Activated CD8-positive, alpha-beta T cell treated with anti-CD3 and anti-CD28 coated beads for 36 hours (primary cell): ENCODE measurements at places on chromosomes 5 and 9.

DNA sequence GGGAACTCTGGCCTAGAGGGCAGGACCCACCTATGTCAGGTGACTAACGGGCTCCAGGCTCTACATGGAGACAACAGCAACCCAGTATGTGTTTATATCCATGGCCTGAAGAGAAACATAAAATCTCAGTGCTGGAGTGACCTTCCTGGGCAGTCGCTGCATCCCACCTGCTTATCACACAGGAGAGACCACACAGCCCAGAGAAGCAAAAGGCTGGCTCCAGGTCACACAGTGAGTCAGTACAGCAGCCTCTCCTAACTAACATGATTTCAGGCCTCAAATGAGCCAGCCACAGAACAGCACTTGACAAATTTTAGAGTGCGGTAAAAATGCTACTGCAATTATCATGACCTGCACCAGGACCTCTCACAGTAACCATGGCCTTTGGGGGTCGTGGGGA, 54.0 kb upstream of the TGFBR1 start:
- no peak for DNase-seq

DNA sequence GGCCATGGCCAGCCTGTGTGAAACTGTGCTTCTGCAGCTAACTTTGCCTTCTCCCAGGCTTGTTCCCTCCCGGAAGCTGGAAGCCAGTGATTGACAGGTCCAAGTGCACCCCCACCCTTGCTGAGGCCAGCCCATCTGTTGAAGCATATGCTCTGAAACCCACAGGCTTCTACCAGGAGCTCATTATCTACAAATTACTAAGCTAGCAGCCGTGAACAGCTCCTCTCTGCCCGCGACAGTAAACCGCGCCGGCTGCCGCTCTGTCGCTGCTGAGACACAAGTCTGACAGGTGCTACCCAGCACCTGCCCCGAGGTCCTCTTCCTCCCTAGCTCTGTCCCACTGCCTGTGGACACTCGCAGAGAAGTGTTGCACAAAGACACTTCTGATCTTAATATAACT, 490.9 kb downstream of the GADD45G start:
- DNase-seq, result peak; percentile 37

DNA sequence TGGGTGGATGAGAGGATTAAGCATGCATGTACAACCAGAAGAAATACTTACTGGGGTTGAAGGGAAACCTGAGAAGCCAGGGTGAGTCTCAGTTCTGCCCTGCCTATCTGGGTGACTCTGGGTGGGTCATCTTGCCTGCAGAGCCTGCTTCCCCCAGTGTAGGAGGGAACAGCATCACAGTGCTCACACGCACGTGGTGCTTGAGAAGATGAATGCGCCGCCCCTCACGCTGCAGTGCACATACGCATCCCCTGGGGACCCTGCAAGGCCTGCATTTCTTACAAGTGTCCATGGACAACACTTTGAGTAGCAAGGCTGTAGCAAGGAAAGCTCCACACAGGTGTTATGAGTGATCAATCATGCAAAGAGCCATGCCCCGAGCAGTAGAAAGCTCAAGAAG, 18.7 kb upstream of the GABBR2 start:
- DNase-seq, result no peak

- DNase-seq, result no peak
Observed at GRCh38 chr9:95057101-95057500, 260.4 kb downstream of the FANCC start.

DNA sequence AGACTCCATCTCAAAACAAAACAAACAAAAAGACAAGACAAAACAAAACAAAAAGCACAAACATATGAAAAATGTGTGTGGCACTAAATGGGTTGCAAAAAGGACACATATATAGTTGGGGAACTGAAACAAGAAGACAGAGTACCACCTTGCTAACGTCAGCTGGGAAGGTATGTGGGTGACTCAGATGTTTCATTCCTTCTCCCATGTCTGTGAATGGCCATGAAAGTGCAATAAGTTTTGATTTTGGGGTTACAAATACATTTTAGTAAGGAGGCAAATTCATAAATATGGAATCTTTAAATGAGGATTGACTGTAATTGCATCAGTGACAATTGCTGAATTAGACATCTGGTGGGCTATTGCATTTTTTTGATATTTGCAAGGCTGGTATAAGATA, 81.6 kb upstream of the KLF4 start:
- no peak for DNase-seq

- no peak for DNase-seq
Observed at GRCh38 chr5:59843511-59844213, 49.9 kb downstream of the PDE4D start.

DNA sequence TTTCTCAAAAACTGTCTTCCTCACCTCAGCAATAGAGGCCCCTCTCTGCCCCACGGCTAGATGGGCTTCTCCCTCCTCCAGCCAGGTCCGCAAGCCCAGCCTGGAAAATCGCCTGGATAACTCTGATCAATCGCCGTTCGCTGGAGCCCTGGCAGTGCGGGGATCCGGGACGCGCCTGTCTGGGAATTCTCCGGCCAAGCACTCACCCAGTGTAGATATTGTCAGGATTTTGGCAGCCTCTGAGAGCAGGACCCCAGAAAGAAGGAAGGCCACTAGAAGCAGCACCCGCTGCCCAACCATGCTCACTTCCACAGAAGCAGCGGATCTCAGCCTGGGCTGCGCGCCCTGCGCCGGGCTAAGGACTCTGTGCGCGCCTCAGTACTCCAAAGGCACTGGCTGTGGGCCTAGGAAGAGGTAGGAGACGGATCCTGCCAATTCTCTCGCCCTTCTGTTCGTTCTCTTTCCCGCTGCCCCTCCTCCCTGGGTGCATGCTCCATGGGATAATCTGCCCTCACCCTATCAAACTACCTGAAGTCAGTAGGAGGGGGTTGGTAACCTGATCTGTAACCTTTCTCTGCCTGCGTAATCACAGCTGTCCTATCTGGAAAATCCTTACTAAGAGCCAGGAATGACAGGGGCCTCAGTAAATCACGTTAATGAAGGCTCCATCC, at the start of gene UGT3A1:
Gene UGT3A1, minus strand, starts transcription at position 450 of the 671 bp plus-strand sequence. Its CDS starts 150 bp downstream, at position 300.
- DNase-seq, result no peak

DNA sequence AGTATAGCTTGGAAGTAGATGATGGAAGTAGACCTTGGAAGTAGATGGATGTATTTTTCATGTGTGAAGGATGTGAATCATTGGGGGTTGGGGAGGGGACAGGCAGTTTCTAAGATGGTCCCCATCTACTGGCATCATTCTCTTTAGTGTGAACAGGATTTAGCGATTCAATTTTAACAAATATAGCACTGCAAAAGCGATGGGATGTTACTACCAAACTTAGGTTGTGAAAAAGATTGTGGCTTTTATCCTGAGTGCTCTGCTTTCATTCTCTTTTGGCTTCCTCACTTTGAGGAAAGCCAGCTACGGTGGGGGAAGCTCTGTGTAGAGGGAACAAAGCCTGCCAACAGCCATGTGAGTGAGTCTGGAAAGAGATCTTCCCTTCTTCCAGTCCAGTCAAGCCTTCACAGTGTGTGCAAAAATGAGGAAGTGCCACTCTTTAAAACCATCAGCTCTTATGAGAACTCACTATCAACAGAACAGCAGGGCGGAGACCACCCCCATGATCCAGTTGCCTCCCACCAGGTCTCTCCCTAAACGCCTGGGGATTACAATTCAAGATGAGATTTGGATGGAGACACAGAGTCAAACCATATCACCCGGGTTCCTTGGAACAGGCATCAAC, 441.4 kb downstream of the SH3GL2 start:
- DNase-seq, result no peak

DNA sequence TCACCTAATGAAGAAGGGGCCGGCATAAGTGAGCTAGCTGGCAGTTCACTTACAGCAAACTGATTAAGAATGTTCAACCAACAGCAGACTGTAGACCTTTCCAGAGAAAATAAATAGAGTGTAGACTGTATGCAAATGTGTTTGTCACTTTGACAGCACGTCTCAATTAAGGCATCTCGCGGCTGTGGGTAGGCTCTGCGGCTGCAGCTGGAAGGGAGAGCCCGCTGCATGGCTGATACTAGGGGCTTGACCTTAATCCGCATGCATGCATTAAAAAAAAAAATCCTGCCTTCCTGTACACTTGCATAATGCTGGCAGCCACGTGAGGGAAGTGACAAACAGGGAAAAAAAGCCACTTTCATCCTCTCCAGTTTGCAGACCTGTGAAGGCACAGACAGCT, 82.3 kb downstream of the CRB2 start:
- DNase-seq, result no peak

DNA sequence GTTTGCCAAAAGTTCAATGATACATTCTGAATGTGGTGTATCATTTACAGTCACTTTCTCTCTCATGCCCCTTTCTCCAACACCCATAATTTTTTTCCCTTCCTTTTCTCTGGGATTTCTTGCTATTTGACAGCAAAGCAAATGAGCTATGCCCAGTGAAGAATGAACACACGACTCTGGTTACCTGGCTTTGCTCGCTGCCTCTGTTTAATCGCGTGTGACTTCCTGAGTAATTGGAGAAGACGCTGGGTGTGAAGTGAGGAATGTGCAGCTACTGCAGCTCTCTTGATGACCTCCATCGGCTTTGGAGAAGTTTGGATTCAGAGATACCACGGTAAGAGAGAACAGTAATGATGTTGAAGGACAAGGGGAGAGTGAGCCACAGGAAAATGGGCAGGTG, 651.8 kb downstream of the KIF4B start:
- no peak for DNase-seq

DNA sequence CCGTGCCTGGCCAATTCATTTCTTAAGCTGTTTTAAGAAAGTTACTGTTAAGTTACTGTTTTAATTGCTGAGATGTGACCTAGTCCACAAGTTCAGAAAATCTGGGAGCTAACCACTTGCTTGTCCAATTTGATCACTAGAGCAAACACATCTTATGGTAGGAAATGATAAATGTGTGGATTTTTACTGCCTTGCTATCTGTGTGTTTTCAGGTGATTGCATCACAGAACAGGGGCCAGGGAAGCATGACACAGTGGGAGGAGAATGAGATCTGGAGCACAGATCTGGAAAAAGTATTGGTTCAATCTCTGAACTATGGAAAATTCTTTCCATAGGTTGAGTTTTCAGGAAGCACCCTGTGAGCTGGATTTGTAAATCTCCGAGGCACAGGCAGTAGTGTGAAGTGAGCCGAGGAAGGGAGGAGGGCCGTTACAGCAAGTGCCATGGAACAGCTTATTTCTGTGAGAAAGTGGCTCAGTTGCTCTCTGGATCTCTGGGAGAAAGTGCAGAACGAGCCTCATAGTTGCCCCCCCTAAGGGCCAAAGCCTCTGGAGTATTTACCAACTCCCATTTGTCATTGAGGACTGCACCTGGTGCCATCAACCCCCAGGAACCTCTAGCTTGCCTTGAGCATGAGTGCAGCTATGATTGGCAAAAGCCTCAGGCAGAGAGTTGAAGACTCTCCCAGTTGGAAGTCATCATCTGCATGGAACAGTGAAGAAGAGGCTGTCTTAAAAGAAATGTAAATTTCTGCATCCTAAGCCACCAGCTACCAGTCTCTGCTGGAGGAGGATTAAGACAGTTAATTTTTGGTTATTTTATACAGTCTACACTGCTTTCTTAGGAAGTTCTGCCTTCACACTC, 161.8 kb upstream of the CLINT1 start:
- DNase-seq, result no peak

- DNase-seq, result peak; percentile 64
Observed at GRCh38 chr5:14869668-14870164, 1.9 kb downstream of the ANKH start.

DNA sequence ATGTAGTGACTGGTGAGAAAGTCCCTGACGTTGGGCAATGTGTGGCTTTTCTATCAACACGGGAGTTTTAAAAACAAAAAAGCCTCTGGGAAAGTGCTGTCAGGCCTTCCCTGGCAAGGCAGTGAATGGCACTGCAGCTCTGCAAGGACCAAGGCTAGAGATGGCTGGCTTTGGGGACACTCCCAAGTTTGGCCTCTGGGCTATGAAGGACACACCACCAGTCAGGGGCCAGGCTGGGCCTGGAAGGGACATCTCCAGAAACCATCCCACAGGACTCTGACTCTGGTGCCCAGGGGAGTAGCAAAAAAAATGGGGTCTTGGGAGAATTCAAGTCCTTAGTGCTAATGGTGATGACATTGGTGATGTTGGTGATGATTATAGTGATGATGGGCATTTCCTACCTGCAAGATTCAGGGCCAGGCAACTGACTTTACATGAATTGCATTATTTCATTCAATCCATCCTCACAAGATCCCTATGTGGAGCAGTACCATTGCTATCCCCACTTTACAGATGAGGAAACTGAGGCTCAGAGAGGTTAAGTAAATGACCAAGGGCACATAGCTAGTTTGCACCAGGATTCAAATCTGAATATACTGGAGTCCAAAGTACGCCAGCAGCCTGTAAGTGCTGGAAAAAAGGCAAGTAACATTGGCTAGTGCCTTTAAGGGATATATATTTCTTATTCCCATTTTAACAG, 2.6 kb upstream of the PPARGC1B start:
- DNase-seq, result no peak

DNA sequence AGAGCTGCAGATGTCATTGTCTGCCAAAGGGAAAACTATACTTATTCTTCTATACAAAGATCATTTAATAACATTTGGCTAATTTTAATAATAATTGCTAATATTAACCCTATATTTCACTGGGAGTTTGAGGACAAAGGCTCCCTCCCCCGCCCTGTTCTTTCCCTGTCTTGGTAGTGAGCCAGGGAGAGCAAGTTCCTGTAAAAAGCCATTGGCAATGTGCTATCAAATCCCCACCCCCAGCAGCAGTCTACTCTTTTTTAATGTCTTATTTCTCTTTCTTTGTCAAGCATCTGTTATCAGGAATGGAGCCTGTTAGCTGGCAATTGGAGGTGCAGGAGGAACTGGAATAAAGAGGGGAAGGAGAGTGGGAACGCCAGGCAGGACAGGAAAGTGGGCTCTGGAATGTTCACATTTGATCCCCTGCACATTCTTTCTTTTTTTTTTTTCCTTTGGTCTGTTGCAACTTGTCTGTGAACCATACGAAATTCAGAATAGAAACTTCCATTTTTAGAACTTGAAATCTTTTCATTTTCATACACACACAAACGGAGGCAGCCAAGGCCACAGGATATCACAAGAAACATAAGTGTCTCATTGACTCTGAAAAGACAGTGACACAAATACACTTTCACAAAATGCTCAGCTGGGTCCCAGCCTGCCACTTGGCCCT, 664.8 kb upstream of the ZNF608 start:
- DNase-seq, result no peak

GRCh38 chr5:87781976-87782375, 369.2 kb upstream of the CCNH start:
- no peak for DNase-seq

GRCh38 chr5:35777358-35778087, 79.2 kb upstream of the IL7R start:
- DNase-seq, result peak; percentile 88

- DNase-seq, result no peak
Observed at GRCh38 chr5:78811866-78812265, 163.3 kb upstream of the LHFPL2 start.

DNA sequence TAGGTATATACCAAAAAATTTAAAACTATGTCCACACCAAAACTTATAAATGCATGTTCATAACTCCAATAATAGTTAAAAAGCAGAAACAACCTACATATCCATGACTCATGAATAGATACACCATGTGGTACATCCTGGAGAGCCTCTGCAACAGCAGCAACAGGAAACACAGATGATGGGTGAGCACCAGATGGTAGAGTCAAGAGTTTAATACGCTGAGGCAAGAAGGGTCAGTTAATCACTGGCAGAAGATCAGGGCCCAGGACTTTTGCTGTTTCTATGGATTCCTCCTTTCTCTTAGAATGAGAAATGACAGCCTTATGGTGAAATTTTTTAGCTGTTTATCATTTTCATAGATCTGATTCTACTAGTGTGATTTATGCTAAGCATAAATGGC, 351.8 kb upstream of the ADAMTSL1 start:
- no peak for DNase-seq

GRCh38 chr5:119582987-119583386, 46.4 kb upstream of the FAM170A start:
- no peak for DNase-seq

- no peak for DNase-seq
Observed at GRCh38 chr5:5080790-5081189, 59.3 kb upstream of the ADAMTS16 start.
